ENCODE measurements at places on chromosomes 2 and 18. TPM values are rescaled to one million over a fixed set of nuclear protein-coding genes. Genes with fewer than 3 reads are reported as not detected.

Gene FOXD4L1
- total RNA-seq = not detected

DNA sequence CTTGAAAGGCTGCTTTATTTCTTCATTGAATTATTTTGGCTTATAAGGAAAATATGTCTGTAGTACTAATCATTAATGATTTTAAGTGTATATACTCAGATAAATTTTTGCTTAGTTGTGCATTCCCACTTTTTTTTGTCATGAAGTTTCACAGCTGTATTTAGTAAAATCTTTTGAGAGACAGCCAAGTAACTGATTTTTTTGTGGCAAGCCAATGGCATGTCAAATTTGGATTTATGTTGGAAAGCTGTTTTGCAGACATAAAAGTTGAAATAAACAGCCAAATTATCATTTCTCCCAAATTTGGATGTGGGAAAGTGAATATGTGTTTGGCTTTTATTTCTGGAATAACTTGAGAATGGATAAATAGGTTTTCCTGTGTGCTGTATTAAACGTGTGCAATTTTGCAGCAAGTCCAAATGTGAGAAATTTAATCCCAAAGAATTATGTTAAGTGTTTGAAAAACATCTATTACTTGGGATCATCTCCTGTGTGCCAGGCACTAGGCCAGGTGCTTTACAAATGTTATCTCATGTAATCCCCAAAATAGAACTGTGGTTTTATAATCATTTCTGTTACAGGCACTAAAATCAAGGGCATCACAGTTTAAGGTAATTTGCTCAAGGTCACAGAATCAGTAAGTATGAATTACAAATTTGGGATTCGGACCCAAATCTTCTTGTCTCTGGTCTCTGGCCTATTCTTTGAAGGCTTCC, 160.4 kb downstream of the PTPRM start:
- no peak for DNase-seq

GRCh38 chr2:226813148-226813701, 13.6 kb upstream of the IRS1 start:
- no peak for DNase-seq

- DNase-seq = no peak
Measured at GRCh38 chr2:163801486-163801885, 65.7 kb upstream of the FIGN start.

All from left cardiac atrium (tissue), 4 donors.